ENCODE measurements at places on chromosomes 11 and 22.
A peak's percentile ranks its signal among the peaks of the same experiment; 100 is the strongest.

- DNase-seq: peak; percentile 74
Measured at GRCh38 chr22:26589845-26590736, at the start of gene TPST2. TPST2 (minus strand) TSS chr22:26590132; CDS start chr22:26541630, 48,502 bp downstream.

- DNase-seq: no peak
Measured at GRCh38 chr11:111691176-111691575, 75.0 kb downstream of the PPP2R1B start.

DNA sequence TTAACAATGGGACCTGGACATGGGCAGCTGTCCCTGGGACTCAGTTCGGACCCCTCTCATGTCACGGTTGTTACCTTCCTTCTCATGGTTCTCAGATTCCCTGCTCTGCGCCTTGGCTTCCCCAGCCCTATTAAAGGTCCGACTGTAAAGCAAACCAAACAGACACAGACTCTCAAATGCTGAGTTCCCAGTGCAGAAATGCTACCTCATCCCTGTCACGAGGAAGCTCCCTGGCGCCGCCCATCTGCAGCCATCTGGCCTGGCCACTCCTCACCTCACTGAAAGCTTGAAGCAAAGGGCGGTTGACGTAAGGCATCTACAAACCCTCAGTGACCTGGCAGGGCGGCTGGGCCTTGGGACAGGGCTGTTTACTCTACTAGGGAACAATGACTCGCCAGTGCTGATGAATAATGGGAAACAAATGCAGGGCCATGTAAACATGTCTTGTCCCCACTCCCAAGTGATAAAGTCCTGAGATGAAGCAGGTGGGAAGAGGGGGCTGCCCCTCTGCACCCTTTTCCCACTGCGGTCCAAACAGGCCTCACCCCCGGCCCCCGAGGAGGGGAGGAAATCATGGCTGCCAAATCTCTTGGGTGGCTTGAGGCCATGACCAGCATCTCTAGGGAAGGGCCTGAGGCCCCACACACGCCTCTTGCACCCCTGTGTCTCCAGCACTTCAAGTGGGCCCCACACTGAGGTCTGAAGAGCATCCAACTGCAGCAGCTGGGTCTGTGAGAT, 49.3 kb downstream of the SCUBE1 start:
- DNase-seq: no peak

- no peak for DNase-seq
Measured at GRCh38 chr11:60482361-60482760, 10.2 kb upstream of the MS4A12 start.

DNA sequence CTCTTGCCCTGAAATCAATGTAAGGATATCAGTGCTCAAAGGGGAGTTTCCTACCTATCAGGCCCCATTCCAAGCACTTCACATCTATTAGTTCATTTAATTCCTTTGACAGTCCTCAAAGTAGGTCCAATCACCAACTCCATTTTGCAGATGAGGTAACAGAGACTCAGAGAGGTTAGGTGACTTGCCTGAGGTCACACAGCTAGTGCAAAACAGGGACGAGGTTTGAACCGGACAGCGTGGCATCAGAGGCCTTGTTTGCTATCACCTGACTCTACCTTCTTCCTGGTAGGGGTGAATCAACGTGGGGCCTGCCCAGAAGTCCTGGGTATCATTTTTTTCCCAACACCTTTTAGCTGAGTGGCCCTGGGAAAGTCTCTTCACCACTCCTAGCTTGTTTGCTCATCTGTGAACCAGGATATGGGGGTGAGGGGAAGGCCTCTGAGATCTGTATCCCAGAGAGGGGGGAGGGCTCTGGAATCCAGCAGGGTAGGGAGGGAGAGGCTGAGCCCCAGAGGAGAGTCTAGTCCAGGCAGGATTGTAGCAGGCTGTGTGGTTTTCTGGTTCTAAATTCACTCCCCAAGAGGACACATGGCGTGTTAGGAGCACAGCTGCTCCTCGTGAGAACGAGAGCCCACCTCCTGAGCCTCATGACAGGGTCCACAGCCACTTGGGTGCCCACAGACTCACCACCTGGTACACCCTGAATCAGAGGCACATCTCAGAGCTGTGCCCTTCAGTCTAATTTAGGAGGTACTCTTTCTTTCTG, 174.7 kb downstream of the MN1 start:
- DNase-seq: no peak

GRCh38 chr11:6225896-6226295, 8.5 kb downstream of the FHIP1B start:
- DNase-seq: no peak

GRCh38 chr11:123438131-123438627, 8.1 kb downstream of the GRAMD1B start:
- DNase-seq: no peak

GRCh38 chr22:36612458-36612857, 83.5 kb upstream of the EIF3D start:
- DNase-seq: no peak

- DNase-seq: no peak
Measured at GRCh38 chr11:112689851-112690250, 271.4 kb upstream of the NCAM1 start.

- no peak for DNase-seq
Measured at GRCh38 chr11:70594031-70594430, 195.7 kb downstream of the CTTN start.

- DNase-seq: no peak
Measured at GRCh38 chr11:123775289-123775688, 21.0 kb upstream of the OR6X1 start.

GRCh38 chr22:37742376-37743171, 45.7 kb downstream of the TRIOBP start:
- DNase-seq: no peak

GRCh38 chr11:56176318-56176717, at the start of gene OR5J2:
OR5J2 (plus strand) TSS chr11:56176618; CDS start chr11:56176618, 0 bp downstream.
- DNase-seq: no peak

DNA sequence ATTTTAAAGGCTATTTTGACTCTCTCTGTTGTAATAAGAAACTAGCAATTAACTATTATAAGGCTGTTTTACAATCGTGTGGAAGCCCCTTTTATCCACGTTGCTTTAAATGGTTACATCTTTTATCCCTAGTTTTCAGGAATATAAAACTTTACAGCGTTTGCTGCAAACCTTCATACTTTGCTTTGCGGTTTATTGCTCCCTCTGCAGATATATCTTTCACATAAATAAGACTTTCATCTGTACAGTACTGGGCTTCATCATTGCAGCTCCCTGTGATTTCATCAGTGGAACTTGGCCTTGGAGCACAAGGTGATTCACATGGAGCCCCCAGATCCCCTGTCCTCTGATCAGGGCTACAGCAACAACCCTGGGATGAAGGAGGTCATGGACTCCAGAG, 25.6 kb downstream of the HTR3A start:
- DNase-seq: no peak
